Esophagus muscularis mucosa (tissue), 4 donors: ENCODE measurements at places on chromosomes 12 and 14. TPM values are rescaled to one million over a fixed set of nuclear protein-coding genes. Genes with fewer than 3 reads are reported as not detected.
A peak's percentile ranks its signal among the peaks of the same experiment; 100 is the strongest.

GRCh38 chr12:128069359-128069997 is 197.5 kb upstream of the TMEM132C start:
- no peaks in the 10 kb centered on the region for H3K36me3 ChIP-seq
- no peaks in the 10 kb centered on the region for H3K4me1 ChIP-seq
- no peak for DNase-seq
- H3K27me3 ChIP-seq = no peaks in the 10 kb centered on the region
- no peak overlapping the region for H3K4me3 ChIP-seq

- DNase-seq = no peak
- no peak overlapping the region for H3K27ac ChIP-seq
- H3K27me3 ChIP-seq = no peaks in the 10 kb centered on the region
- peaks cover 4% of the 10 kb centered on the region for H3K4me1 ChIP-seq
These were observed 1.2 kb upstream of the CLEC7A start for GRCh38 chr12:10131111-10131690.

GRCh38 chr14:105508601-105509000 is 17.6 kb downstream of the TEDC1 start:
- no peaks in the 10 kb centered on the region for H3K27me3 ChIP-seq
- H3K4me1 ChIP-seq = no peaks in the 10 kb centered on the region
- H3K4me3 ChIP-seq = no peak overlapping the region

DNA sequence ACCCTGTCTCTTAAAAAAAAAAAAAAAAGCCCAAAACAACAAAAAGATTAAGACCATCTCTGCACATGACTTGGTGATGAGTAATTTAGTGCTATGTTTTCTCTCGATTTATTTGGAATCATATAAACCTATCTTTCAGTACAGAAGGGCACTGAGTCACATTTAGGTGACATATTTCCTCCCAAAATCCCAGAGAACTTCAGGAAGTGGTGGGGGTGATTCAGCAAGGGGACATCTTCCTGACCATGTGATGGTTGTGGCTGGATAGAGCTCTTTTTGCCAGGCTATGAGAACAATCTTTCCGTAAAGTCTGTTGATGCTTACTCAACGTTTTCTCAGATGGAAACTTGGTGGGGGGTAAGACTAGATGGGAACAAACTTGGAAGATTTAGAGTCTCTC is 50.0 kb downstream of the PPFIBP1 start:
- H3K4me3 ChIP-seq = no peak overlapping the region
- no peak for DNase-seq
- H3K4me1 ChIP-seq = peaks cover 53% of the 10 kb centered on the region
- no peaks in the 10 kb centered on the region for H3K27me3 ChIP-seq
- H3K27ac ChIP-seq = no peak overlapping the region
- no peaks in the 10 kb centered on the region for H3K36me3 ChIP-seq

- DNase-seq = no peak
These were observed 411.0 kb upstream of the OR4E1 start for GRCh38 chr14:22084393-22085281.

DNA sequence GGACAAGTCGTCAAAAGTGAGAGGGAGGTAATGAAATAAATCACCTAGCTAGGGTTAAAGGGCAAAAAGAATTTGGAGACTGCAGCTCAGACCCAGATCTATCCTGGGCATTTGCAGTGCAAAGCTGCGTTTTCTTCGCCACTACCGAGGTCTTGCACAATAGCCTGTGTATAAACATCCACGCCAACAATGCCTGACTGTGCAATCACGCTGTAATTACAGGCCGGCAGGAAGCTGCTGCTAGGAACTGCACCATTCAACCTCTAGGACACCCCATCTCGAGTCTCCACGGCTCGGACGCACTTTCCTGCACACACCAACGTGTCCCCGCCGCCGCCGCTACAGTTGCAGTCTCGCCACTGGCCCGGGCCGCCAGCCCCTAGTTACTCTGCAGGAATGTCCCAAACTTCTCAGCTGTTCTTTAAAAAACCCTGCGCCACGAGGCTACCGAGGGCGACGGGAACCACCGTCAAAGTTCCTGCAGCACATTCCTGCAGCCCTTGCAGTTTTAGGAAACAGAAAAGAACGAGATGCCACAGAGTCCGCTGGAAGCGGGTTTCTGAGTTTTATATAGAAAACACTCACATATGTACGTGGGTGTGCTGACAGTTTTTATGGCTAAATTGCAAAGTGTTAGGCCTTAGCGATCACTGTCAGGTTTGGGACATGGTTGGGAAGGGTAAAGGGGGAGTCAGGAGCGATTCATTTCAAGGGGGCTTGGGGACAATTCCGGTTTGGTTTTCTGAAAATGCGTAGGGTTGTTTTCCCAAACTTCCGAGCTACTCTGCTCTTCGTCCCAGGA is 65.6 kb upstream of the PTGR2 start:
- H3K4me3 ChIP-seq = peak overlapping the region; percentile 84
- H3K4me1 ChIP-seq = peaks cover 78% of the 10 kb centered on the region
- DNase-seq = peak; percentile 96
- no peaks in the 10 kb centered on the region for H3K36me3 ChIP-seq
- no peaks in the 10 kb centered on the region for H3K27me3 ChIP-seq
- peak overlapping the region; percentile 97 for H3K27ac ChIP-seq

DNA sequence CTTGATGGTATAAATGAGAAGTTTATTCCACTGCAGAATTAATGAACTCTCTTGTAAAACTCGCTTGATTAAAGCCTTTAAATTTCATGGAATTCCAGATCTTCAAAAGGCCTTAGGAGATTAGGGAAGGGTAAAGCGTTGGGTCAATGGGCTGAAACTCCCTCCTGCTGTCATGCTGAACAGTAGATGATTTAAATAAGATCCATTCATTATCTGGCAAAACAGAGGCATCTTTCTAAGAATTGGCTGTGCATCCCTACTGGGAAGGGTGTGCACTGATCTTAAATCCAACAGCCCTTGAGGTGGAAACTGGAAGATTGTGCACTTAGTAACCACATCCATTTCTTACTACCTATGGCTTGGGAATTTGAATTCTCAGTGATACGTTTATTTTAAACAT is 56.0 kb downstream of the PLCZ1 start:
- H3K27ac ChIP-seq = no peak overlapping the region
- DNase-seq = no peak
- no peaks in the 10 kb centered on the region for H3K4me1 ChIP-seq
- no peak overlapping the region for H3K4me3 ChIP-seq

DNA sequence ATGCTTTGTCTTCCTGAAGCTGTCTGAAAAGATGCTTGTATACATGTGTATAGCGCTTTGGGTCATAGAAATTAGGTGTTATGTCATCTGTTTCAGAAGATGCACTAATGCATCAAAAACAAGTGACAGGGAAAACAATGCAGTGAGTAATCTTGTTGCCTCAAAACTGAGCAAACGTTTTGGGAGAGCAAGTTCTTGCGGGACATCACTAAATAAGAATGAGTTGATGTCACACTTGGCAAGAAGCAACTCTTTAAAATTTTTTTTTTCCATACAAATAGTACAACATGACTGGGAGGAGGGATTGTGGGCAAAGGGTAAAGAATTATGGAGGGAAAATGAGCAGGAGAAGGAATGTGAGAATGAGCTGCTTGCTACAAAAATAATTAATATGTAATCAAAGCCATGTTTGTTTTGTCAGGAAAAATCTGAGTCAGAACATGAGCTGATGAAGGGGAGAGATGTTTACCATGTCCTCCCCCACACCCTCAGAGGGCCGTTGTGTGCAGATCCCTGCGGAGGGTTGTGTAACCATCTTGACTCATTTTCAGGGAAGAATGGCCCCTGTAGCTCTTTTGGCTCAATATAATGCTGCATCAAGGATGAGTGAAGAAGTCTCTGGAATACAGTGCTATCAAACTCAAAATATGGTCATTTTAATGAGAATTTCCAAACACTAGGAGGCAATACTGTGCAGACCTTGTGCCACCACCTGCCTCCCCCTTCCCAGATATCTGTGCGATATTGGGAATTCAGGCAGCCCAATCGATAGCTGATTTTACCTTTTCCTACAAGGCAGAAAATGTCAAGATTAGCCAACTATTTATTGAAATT is 41.4 kb downstream of the BORCS5 start:
- H3K27ac ChIP-seq = peak overlapping the region; percentile 56
- peaks cover 1% of the 10 kb centered on the region for H3K4me1 ChIP-seq
- DNase-seq = peak; percentile 93
- H3K4me3 ChIP-seq = no peak overlapping the region

DNA sequence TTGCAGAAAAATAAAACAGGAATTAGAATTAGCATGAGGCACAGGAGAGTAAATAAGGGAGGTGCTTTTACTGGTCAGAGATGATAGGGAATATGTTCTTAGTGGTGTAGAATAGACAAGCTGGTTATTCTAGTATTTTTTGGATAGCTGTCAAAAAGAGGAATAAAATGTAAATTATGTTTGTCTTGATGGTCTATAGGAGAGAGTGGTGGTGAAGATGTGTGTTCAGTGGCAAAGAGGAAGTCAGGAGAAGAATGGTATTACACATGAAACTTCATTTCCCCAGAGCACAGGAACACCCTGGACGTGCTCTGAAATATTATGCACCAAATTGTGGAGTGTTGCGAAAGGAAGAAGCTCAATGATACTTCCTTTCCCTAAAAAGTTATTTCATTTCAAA is 27.8 kb downstream of the MUCL1 start:
- DNase-seq = no peak
- H3K27me3 ChIP-seq = no peaks in the 10 kb centered on the region
- no peak overlapping the region for H3K27ac ChIP-seq
- H3K36me3 ChIP-seq = no peaks in the 10 kb centered on the region

- no peaks in the 10 kb centered on the region for H3K4me1 ChIP-seq
- DNase-seq = peak; percentile 66
- H3K36me3 ChIP-seq = no peaks in the 10 kb centered on the region
- H3K4me3 ChIP-seq = no peak overlapping the region
- H3K27me3 ChIP-seq = peaks cover 4% of the 10 kb centered on the region
- no peak overlapping the region for H3K27ac ChIP-seq
These were observed 36.8 kb downstream of the ANO2 start for GRCh38 chr12:5908251-5908650.

DNA sequence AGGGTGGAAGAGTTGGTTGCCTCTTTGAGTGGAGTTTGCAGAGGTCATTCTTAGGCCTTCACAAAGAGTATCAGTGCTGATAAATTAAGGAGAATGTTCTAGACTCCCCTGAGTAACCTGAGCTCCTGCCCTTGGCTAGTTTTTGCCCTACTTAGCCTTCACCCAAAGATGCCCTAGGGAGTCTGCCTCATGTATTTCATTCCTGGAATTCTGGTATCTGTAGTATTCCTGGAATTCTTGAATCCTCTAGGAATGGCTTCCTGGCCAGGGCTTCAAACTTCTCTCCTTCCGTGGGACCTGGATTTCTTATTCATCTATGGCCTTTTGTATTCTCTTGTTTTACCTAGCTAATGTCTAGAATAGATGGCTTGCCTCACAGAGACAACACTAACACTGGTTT is 701.1 kb downstream of the NOVA1 start:
- H3K27ac ChIP-seq = no peak overlapping the region
- no peak for DNase-seq
- no peaks in the 10 kb centered on the region for H3K27me3 ChIP-seq
- no peaks in the 10 kb centered on the region for H3K36me3 ChIP-seq
- no peak overlapping the region for H3K4me3 ChIP-seq

GRCh38 chr12:103422328-103422727 is 73.4 kb downstream of the C12orf42 start:
- no peaks in the 10 kb centered on the region for H3K27me3 ChIP-seq
- H3K4me3 ChIP-seq = no peak overlapping the region
- no peak for DNase-seq
- no peaks in the 10 kb centered on the region for H3K4me1 ChIP-seq

DNA sequence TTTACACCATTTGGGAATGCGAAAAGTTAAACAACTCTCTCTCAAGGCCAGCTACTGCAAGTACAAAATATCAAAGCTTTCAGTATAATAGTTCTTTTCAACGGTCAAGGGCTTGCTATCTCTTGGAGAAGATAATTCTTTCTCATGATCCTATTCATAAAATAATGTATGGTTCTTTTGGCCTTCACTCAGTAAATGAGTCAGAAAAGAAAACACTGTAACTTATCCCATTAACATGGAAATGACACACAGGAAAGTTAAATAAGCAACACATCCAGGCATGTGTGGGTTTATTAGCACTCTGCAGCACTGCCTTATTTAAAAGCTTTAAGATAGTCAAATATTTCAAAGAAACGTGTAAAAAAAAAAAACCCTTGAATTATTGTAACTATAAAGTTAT is 36.9 kb downstream of the ZFC3H1 start:
- no peak overlapping the region for H3K4me3 ChIP-seq
- no peak for DNase-seq
- no peaks in the 10 kb centered on the region for H3K27me3 ChIP-seq
- H3K4me1 ChIP-seq = no peaks in the 10 kb centered on the region
- H3K27ac ChIP-seq = no peak overlapping the region
- peaks cover 57% of the 10 kb centered on the region for H3K36me3 ChIP-seq

DNA sequence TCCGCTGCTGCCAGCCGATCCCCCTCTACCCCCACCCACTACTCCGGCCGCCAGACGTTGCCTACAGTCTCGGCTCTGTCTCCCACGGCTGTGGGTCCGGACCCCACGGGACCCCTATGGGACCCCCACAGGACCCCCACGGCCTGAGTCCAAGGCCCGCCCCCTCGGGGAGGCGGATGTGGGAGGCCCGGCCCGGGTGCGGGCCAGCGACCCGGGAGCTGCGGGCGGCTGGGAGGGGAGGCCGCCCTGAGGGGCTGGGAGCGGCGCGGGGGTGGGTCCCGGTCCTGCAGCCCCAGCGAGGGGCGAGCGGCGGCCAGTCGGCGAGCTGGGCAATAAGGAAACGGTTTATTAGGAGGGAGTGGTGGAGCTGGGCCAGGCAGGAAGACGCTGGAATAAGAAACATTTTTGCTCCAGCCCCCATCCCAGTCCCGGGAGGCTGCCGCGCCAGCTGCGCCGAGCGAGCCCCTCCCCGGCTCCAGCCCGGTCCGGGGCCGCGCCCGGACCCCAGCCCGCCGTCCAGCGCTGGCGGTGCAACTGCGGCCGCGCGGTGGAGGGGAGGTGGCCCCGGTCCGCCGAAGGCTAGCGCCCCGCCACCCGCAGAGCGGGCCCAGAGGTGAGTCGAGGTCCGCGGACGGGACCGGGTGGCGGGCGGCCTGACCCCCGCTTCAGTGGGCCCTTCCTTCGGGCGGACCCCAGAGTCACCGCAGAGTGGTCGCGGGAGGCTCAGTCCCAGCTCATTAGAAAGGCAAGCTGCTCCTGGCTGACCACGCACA is at the start of gene ACVRL1:
Gene ACVRL1, plus strand, starts transcription at position 422 of the 773 bp plus-strand sequence. CDS start 4,971 bp downstream, outside the sequence.
- no peaks in the 10 kb centered on the region for H3K36me3 ChIP-seq
- H3K4me1 ChIP-seq = peaks cover 38% of the 10 kb centered on the region
- DNase-seq = no peak
- no peaks in the 10 kb centered on the region for H3K27me3 ChIP-seq
- H3K27ac ChIP-seq = peak within 1 kb of the TSS; percentile 87

PRICKLE1 gene
- total RNA-seq = 36.9 TPM

SDSL gene
- 3.6 TPM for total RNA-seq

RGS6 gene
- total RNA-seq = 0.83 TPM

ATF7IP gene
- total RNA-seq = 27.3 TPM

GYS2 gene
- total RNA-seq = not detected

ERBB3 gene
- 25.0 TPM for total RNA-seq

NTF3 gene
- 0.71 TPM for total RNA-seq
